Pancreas (tissue), 10 donors: ENCODE measurements at places on chromosomes 1 and 21. TPM values are rescaled to one million over a fixed set of nuclear protein-coding genes. Genes with fewer than 3 reads are reported as not detected.

The FCGR2B gene
- 0.80 TPM for polyA plus RNA-seq

The VAMP3 gene
- 15.1 TPM for polyA plus RNA-seq

The TMEM82 gene
- polyA plus RNA-seq = not detected

The SHC1 gene
- 47.6 TPM for polyA plus RNA-seq

The CR1L gene
- not detected for polyA plus RNA-seq

The RRP15 gene
- 1.9 TPM for polyA plus RNA-seq

The COL24A1 gene
- 0.02 TPM for polyA plus RNA-seq

The KHDRBS1 gene
- 41.7 TPM for polyA plus RNA-seq
